A549 (cell line): ENCODE measurements at places on chromosomes 3 and 15.

DNA sequence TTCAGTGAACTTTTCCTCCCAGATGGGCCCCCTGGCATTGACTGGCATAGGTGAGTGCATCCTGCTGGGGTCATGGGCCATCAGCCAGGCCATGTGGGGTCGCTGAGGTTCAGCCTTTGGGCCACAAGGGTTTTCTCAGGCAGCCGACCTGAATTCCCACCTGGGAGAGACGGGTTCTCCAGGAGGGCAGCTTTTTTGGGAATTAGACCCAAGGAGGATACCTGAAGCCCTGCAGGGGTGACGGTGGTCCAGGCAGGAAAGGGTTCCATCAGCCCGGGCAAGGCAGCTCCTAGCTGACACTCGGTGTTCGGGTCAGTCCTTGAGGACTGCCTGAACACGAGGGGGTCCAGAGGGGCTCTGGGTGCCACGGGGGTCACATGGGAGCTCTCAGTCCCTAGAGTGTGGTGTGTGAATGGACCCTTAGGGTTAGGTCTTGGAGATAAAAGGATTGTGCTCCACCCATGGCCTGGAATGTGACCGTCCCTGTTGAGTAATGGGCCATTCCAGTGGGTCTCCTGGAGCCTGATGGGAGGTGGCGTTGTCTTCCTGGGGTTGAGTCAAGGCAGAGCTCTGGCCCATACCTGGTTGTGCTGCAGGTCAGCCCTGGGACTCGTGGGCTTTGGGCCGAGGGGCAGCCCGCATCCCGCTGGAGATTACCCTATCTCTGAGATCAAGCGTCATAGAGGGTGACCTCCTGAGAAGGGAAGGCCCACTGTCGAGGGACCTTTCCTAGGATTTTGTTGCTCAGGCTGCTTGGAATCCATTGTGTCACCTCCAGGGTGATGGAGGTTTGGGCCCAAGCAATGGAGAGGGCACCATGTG, 192.8 kb downstream of the UBE3A start:
- DNase-seq, result no peak

DNA sequence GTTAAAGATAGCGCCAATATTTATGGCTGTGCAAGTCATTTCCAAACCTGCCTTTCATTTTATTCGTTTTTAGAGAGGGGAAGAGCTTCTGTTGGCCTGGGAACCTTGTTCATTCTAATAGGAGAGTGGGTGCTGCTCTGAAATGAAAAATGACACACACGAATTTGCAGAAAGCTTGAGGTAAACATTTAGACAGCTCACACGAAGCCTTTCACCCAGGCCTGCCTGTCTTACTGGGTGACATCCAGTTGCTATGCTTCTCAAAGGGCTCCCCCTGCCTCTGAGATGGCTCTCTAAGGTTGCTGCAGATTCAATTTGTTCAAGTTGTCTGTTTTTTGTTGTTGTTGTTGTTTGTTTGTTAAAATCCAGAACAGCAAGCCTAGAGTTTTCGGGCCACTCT, 18.2 kb downstream of the PEX5L start:
- DNase-seq, result no peak

GRCh38 chr3:114929971-114930732, 216.9 kb downstream of the ZBTB20 start:
- DNase-seq, result no peak

DNA sequence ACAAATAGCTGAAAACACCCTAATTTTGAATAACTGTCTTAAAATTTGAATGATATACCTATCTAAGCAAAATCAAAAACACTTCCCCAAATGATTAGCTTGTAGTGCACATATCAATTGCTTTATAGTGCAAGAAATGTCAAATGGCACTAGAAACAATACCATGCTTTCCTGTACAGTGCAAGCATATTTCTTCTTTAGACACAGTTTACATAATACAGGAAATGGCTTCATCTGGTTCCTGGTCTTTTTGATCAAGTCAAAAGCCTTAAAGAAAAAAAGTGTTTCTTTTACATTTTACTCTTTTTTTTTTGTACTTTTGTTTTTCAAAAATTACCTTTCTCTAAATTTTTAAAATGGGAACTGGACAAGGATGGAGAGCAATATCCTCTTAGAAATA, 352.1 kb downstream of the MECOM start:
- DNase-seq, result no peak
